Nephron progenitor cell (in vitro differentiated cells): ENCODE measurements at places on chromosomes 7 and 10.

DNA sequence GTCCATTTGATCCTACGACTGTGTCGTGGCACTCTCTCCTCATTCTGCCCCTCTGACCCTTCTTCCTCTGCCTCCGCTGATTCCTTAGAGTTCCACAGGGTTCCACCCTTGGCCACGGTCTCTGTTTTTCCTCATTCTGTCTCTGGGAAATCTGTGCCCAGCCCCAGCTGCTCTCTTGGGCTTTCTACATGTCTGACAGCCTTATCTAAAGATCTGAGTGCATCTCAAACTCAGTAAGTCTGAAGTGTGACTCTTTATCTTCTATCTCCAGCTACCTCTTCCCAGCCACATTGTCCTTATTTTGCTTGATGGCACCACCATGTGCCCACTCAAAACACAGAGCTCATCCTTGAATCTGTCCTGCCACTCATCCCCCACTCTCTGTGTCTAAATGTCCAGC is 62.1 kb upstream of the AQP1 start:
- no peak for DNase-seq

- DNase-seq, result no peak
Measured at GRCh38 chr10:13882119-13882711, 295.4 kb downstream of the PRPF18 start.

DNA sequence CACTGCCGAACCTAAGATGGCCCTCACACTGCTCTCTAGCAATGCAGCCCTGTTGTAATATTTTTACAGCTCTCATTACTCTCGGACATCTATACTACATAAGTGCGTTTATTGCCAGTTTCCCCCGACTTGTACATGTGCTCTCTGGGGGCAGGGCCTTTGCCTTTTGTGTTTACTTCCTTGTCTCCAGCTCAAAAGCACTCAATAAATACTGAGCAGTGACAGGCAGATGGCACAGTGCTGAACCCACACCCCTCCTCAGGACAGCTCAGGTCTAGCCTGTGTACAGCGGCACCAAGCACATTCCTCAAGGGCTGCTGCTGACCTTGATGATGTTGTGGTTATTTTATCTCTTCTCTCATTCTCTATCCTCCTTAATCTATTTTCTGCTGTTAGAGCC is 68.0 kb upstream of the ELMO1 start:
- DNase-seq, result no peak

GRCh38 chr10:124221356-124222317 is 128.2 kb upstream of the CHST15 start:
- no peak for DNase-seq

DNA sequence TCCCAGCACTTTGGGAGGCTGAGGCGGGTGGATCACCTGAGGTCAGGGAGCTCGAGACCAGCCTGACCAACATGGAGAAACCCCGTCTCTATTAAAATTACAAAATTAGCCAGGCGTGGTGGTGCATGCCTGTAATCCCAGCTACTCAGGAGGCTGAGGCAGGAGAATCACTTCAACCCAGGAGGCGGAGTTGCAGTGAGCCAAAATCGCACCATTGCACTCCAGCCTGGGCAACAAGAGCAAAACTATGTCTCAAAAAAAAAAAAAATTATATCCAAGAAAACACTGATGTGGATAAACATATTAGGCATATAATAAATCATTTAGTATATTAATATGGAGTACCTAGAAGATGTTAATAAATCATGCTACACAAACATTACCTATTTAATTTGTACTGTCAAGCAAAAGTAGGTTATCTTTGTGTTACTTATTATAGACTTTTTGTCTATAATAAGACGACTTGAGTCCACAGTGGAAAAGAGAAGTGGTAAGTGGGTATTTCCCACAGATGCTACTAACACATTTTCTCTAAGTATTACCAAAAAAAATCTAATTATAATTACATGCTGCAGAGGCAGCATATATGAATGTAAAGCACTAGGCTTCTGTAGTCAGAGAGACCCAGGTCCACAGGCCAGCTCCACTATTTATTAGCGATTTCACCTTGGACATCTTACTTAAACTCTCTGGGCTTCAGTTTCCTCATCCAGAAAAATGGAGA is 34.5 kb downstream of the DNMBP start:
- no peak for DNase-seq

DNA sequence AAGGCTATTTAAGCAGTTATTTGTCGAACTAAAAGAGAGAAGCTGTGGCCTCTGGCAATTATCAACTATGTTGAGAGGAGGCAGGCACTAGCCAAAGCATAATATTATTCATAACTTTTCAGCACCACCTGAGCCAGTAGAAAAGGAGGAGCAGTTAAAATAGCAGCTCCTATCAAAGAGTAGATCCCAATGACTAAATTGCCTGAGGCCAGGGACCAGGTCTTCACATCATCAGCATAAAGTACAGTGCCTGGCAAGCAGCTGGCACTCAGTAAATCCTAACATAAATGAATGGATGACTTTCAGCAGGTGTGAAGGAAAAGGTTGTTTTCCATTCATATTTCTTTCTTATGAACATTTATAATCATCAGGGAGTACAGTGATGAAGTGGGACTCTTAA is 309.0 kb upstream of the IMMP2L start:
- DNase-seq, result no peak

DNA sequence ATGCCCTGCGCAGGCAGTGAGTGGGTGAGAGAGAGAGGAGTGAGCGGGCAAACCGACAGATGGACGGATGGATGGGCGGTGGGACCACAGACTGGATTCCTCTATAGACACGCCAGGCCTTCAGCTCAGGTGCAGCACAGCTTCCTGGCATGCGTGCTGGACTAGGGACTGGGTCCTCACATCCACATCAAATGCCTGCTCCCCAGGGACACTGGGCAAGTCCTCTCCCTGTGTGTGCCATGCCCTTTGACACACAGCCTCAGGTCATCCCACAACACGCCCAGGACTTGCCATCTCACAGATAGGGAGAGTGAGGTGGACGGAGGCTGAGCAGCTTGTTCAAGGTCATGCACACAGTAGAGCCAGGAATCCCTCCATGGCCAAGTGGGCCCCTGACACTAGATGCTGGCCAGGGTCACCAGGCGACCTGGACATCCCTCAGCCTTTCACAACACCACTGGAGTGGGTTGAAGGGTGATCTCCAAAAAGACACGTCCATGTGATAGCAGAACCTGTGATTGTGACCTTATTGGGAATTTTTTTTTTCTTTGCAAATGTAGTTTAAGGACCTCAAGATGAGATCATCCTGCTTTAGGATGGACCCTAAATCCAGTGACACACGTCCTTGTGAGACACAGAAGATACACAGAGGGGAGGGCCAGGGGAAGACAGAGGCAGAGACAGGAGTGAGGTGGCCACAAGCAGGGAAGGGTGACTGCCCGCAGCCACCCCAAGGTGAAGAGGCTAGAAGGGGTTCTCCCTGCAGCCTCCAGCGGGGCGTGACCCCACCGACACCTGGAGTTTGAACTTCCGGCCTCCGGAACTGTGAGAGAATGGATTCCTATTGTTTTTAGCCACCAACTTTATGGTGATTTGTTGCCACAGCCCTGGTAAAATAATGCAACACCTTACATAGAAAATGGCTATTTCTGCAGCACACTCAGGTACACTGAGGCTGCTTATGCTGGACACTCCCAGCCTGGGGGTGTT is 155.0 kb upstream of the CHST15 start:
- no peak for DNase-seq

GRCh38 chr10:35594115-35595079 is 10.7 kb upstream of the GJD4 start:
- no peak for DNase-seq

GRCh38 chr10:34373211-34373610 is 441.9 kb downstream of the PARD3 start:
- no peak for DNase-seq

DNA sequence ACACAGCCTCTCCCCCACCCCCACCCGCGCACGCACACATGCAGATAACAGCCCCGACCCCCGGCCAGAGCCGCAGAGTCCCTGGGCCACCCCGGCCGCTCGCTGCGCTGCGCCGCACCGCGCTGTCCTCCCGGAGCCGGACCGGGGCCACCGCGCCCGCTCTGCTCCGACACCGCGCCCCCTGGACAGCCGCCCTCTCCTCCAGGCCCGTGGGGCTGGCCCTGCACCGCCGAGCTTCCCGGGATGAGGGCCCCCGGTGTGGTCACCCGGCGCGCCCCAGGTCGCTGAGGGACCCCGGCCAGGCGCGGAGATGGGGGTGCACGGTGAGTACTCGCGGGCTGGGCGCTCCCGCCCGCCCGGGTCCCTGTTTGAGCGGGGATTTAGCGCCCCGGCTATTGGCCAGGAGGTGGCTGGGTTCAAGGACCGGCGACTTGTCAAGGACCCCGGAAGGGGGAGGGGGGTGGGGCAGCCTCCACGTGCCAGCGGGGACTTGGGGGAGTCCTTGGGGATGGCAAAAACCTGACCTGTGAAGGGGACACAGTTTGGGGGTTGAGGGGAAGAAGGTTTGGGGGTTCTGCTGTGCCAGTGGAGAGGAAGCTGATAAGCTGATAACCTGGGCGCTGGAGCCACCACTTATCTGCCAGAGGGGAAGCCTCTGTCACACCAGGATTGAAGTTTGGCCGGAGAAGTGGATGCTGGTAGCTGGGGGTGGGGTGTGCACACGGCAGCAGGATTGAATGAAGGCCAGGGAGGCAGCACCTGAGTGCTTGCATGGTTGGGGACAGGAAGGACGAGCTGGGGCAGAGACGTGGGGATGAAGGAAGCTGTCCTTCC is 620 bp downstream of the EPO start:
- DNase-seq, result peak; percentile 59

GRCh38 chr7:101465131-101465530 is 102.5 kb downstream of the COL26A1 start:
- DNase-seq, result no peak

DNA sequence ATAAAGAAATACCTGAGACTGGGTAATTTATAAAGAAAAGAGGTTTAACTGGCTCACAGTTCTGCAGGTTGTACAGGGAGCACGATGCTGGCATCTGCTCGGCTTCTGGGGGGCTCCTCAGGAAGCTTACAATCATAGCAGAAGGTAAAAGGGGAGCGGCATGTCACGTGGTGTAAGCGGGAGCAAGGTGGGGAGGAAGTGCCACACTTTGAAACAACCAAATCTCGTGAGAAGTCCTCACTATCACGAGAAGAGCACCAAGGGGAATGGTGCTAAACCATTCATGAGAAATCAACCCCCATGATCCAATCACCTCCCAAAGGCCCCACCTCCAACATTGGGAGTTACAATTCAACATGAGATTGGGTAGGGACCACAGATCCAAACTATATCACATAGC is 67.7 kb downstream of the AKR1B1 start:
- no peak for DNase-seq

GRCh38 chr7:31020652-31021051 is 31.5 kb upstream of the ADCYAP1R1 start:
- DNase-seq, result no peak
